ENCODE measurements at places on chromosomes 5 and 9. TPM values are rescaled to one million over a fixed set of nuclear protein-coding genes. Genes with fewer than 3 reads are reported as not detected.

DNA sequence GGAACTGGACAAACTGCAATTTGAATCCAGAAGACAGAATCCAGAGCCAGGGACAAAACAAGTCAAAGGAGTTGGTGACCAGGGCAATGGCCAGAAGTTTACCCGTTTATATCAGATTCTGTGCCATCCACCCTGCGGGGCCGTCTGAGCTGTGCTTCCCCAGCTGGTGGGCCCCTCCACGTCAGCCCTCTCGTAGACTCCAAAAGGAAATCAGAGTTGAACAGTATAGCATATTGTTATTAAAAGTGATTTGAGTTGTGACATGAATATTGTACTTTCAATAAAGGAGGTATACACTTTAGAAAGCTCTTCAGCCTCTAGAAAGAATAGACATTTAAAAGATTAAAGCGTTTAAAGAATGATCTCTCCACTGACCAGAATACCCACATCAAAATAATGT, 102.4 kb downstream of the NFIB start:
- no peak for DNase-seq

Gene NUP188
- total RNA-seq, result 85.2 TPM

Gene PCDHGA6
- total RNA-seq, result 0.08 TPM

Gene PCSK5
- 3.7 TPM for total RNA-seq

DNA sequence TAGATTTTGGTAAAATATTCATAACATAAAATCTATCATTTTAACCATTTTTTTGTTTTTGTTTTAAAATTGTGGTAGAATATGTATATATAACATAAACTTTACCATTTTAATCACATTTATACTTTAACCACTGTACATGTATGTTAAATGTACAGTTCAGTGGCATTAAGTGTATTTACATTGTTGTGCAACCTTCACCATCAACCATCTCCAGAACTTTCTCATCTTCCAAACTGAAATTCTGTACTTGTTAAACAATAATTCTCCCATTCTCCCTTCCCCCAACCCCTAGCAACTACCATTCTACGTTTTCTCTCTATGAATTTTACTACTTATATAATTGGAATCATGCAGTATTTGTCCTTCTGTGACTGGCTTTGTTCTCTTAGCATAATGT, 11.6 kb downstream of the ANKHD1 start:
- DNase-seq, result no peak

DNA sequence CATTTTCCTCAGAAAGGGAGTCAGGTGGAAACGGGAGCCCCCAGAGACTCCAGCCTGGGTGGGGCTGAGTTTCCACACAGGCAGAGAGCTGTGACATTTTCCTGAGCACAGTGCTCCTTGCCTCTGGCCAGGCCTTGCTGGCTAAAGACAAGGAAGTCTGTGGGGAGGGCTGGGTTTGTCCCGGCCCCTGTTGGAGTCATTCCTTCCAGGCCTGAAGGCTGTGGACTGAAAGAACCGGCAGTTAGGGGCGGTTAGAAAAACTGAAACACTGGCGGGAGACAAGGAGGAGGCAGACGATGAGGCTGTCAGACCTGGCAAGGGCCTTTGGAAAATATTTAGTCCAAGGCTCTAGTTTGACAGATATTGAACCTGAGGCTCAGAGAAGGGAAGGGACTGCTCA, 29.9 kb downstream of the COL15A1 start:
- no peak for DNase-seq

Gene CCDC192
- not detected for total RNA-seq

DNA sequence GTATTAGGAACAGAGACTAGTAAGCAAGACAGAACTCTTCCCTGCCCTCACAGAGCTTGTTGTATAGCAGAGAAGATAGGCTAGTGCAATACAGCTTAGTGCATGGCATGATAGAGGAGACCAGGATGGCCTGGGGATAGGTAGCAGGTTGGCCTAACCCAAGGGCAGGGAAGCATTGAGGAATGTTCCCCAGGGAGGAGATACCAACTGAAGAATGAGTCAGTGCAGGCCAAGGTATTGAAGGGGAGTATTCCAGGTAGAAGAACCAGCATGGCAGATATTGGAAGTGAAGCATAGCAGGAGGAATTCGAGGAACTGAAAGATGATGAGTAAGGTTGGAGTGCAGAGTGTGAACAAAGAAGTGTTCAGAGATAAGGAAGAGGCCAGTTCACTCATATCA, 138.6 kb upstream of the DHFR start:
- DNase-seq, result no peak

- peak; percentile 61 for DNase-seq
Measured at GRCh38 chr5:343461-344401, 22.2 kb downstream of the AHRR start.

Gene RNF208
- 4.5 TPM for total RNA-seq

DNA sequence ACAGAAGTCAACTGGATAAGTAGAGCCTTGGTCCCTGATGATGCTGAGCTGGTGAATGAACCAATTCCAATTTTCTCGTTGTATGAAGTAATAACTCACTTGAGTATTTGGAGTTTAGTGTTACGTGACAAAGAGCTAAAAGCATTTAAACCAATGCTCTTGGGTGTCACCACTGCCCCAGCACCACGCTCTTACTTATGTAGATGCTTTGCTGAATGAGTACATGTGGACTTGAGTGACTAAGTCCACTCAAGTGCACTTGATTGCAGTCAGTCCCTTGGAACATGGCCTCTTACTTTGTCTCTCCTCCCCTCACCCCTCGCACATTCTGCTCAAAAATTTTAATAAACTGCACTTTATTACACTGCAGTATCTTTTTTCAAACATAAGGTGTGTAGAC, 184.0 kb downstream of the MAN2A1 start:
- no peak for DNase-seq

DNA sequence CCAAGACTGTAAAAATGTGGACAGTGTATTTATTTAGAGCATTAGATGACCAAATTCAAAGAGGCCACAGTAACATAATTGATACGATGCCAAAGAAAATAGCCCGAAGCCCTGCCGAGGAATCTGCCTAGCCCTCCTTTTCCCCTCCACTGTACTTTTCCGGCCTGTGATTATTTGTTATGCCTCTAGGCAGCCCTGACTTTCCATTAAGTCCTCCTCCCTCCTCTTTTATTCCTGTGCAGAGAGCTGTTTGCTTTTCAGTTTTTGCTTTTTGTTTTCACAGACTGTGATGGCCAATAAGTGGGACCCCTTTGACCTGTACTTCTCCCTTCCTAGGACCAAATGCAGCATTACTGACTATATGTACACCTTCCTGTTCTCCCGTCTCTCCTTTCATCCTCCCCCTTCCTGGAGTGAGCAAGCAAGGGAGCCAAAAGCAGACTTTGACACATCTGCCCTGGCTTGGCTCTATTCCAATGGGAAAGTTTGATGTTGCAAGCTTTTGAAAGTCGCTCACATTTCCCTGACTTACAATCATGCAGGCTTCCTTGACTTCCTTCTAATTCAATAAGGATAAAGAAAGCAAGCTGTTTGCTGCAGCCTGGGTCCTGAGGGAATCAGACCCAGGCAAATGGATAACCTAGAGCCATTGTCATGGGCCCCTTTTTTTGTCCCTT, 76.1 kb downstream of the NREP start:
- no peak for DNase-seq

Gene TPPP
- not detected for total RNA-seq

DNA sequence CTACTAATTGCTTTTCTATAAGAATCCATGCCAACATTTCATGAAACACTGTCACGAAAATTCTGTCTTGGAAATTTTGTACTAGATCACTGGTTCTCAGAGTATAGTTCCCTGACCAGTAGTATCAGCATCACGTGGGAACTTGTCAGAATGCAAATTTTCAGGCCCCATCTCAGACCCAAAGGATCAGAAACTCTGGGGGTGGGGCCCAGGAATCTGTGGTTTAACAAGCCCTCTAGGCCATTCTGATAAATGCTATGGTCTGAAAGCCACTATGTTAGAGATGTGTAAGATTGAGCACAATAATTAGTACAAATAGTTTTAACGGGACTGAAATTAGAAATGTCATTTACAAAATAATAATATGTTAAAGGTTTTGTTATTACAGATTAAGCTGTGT, 615.7 kb upstream of the ARRDC3 start:
- DNase-seq, result no peak

Gene MACIR
- total RNA-seq, result 7.6 TPM

- no peak for DNase-seq
Measured at GRCh38 chr5:136600306-136600705, 235.0 kb upstream of the TRPC7 start.

- DNase-seq, result peak; percentile 89
Measured at GRCh38 chr9:132901858-132902831, 23.4 kb downstream of the SPACA9 start.

Gene ADGRV1
- total RNA-seq, result not detected
